Uterus (tissue), 4 donors: ENCODE measurements at places on chromosomes 2 and 18.

- DNase-seq, result no peak
These were observed 3.7 kb upstream of the SOCS6 start for GRCh38 chr18:70284976-70285620.

GRCh38 chr18:23283916-23284430 is 148.7 kb downstream of the CABLES1 start:
- no peak for DNase-seq

DNA sequence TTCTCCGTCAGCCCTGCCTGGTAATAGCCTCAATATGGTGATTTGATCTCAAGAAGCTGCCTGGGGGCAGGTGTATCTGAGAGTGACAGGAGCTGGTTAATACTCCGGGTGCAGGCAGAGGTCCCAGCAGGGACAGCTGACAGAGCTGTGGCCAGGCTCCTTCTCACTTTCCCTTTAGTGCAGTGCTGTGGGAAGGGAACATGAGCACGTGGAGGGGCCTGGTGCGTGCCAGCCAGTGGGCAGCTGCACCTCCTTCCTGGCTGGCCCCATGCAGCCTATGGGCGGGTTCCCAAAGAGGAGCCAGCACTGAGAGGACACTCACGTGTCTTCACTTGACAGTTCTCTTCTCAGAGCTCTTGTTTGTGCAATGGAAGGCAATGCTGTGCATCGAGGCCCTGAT is 9.1 kb downstream of the CNNM4 start:
- DNase-seq, result no peak

DNA sequence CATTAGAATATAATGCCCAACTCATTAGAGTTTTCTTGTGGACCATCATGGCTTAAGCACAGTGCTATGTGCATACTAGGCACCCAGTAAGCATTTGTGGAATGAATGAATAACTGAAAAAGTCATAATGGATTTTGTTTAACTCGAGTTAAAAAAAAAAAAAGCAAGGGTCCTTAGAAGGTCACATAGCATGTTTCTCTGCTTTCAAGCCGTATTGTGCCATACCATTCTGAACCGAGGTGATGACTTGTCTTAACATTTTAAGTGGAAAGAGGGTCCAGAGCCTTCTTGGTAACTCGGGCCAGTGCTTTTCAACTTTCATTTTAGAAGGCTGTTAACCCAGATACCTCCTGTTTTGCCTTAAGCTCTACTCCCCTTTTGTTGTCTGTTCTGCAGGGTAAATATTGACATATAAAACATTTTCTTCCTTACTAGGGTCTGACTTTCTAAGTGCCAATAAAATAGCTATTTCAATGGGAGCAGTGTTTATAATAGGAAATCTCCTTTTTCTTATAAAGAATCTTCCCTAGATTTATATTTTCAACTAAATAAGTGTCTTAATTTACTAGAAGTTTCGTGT is 787 bp upstream of the ADGRF3 start:
- DNase-seq, result no peak

DNA sequence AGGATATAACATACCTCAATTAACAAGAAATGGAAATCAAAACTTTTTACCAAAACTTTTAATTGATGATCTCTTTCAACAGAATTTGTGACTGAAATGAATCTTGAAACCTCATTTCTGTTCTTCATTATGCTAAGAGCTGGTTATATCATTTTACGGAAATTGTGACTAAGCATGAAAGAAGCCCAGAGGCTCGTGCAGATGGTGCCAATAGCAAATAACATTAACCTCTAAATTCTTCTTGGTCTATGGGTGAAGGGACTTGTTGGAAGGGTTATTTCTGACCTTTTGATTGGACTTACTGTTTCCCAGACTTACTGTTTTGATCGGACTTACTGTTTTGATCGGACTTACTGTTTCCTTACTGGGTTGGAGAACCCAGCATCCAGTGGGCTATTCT is 435.6 kb downstream of the TDRD15 start:
- no peak for DNase-seq

GRCh38 chr2:95734976-95735890 is 143.4 kb downstream of the TRIM43 start:
- no peak for DNase-seq

- no peak for DNase-seq
These were observed 12.7 kb upstream of the KCNJ13 start for GRCh38 chr2:232789082-232789481.

DNA sequence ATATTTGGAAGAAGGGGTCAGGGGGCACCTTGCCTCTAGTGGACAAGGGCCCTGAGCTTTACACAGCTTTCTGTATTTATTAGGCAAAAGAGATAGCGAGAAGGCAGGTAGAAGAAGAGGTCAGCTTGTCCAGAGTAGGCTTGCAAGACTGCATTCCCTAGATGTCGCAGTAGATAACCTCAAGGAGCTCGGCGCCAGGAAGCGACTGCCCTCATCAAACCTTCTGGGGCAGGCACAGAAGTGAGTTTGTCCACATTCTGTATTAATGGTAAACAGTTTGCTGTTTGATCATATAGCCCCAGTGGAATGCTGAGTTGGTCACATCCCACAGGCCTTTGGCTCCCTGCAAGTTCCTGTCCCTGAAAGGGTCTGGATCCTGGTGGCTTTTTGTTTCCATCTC is 7.0 kb downstream of the CHCHD5 start:
- DNase-seq, result no peak

DNA sequence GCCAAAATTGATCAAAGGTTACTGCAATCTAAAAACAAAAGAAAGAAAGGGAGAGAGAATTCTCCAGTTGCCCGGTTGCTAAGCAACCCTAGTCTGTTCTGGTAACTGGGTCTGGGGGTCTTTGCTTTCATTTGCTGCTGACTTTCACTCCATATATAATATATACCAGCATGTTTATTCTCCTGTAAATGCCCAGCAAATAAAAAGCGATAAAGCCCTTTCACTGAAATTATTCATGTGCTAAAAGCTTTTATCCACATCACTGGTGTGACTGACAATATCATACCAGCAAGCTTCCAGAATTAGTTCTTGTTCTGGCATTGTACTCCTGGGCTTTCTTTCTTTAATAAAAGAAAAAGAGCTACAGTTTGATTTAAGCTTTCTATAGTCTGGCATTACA is 75.5 kb upstream of the ST8SIA3 start:
- no peak for DNase-seq

GRCh38 chr2:199757233-199757870 is 93.6 kb downstream of the FTCDNL1 start:
- DNase-seq, result peak; percentile 19

DNA sequence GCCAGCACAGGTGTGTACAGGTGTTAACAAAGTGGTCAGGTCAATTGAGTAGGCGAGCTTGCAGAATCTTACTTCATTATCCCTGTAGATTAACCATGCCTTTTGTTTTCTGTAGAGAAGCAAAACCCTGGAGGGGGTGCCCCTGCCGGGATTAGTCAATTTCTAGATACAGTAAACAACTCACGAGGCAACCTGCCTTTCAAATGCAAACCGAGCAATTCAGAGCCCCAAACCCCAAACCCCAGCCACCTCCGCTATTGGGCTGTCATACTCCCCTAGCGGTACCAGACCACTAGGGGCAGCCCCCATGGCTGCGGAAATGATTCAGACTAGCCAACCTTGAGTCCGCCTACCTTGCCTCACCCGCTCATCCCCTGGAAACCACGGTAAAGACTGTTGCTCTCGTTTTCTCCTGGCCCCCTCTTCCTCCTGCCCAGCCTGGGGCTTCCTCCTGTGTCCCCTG is 61.4 kb upstream of the KIF5C start:
- no peak for DNase-seq

- no peak for DNase-seq
These were observed 905 bp upstream of the IAH1 start for GRCh38 chr2:9473308-9473984.

- no peak for DNase-seq
These were observed 36.5 kb downstream of the BCL2L11 start for GRCh38 chr2:111157071-111157661.

DNA sequence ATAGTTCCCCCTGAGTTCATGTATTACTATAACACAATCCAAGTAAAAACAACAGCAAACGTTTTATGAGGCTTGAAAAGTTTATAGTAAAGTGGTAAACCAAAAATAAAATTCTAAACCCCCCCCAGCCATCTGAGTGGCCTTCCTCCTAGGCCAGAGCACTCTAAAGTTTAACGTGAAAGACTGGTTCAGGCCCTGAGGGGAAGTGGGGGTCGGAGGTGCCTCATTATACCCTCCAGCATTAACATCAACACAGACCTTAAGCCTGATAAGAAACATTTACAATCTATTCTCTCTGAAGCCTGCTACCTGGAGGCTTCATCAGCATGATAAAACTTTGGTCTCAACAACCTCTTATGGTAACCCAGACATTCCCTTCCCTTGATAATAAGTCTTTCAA is 29.0 kb upstream of the CNGA3 start:
- no peak for DNase-seq

GRCh38 chr2:219109471-219109870 is 48.8 kb upstream of the IHH start:
- no peak for DNase-seq

- no peak for DNase-seq
These were observed 71.0 kb downstream of the HS1BP3 start for GRCh38 chr2:20579866-20580265.

DNA sequence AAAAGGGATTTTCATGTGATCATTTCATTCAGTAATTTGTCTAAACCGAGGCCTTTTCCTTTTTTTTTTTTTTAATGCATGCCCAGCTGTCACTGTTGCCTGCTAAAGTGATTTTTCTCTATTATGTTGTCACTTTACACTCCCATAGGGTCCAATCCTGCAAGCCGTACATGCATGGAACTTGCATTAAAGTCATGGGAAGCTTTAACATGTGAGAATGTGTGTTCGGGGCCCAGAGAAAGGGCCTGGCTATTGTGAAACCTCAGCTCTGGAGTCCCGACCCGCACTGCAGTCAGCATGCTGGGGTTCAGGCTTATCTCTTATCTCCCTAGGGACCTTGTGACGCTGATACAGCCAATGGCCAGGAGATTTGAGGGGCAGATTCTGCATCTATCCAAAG is 474.6 kb downstream of the SLC4A3 start:
- DNase-seq, result no peak

GRCh38 chr2:151097895-151098294 is 163.8 kb downstream of the RBM43 start:
- no peak for DNase-seq

GRCh38 chr2:159088906-159089305 is 120.5 kb downstream of the TANC1 start:
- DNase-seq, result no peak

- DNase-seq, result no peak
These were observed 176.5 kb downstream of the LTBP1 start for GRCh38 chr2:33123216-33123615.

DNA sequence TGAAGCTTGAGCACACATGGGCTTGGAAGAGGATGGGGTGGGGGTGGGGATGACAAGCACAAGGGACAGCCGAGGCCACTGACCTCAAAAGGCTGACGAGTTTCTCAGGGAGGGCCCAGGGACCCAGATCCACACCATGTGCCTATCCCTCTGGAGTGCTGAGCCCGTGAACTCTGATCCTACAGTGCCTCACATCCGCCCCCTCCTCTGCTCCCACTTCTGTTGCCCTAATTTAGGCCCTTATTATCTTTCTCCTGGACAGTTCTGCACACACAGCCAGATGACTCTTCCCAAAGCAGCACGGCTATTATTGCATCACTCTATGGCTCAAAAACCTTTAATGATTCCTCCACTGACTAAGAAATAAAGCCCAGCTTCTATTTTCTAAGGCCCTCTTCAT is 24.8 kb downstream of the CYRIA start:
- DNase-seq, result peak; percentile 69

DNA sequence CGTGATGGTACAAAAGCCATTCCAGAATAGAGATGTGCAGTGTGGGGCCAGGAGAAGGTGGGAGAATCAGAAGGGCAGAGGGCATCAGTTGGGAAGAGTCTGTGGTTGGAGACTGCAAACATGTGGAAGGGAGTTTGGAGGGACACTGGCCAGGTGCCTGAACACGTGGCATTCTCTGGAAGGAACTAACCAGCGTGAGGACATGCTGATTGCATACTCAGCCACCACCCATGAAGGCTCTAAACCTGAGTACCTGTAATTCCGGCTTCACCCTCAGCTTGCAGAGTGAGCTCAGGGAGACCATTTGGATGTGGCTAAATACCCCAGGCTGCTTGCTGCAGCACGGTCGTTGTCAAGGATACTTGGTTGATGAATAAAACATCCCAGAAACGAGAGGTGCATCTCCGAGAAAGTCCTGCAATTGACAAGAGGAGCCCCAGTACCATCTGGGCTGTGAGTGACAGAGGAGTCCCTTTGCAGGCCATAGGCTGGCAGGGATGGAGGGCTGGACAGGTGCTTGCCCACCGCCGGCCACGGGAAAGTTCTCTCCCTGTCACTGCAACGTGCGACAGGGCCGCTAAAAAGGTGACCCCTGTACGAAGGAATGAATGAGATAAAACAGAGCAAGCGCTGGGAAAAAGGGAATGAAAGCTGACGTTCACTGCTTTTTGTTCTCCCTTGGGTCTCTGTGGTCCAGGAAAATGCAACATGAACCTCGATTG is 5.0 kb downstream of the ACKR3 start:
- DNase-seq, result no peak

DNA sequence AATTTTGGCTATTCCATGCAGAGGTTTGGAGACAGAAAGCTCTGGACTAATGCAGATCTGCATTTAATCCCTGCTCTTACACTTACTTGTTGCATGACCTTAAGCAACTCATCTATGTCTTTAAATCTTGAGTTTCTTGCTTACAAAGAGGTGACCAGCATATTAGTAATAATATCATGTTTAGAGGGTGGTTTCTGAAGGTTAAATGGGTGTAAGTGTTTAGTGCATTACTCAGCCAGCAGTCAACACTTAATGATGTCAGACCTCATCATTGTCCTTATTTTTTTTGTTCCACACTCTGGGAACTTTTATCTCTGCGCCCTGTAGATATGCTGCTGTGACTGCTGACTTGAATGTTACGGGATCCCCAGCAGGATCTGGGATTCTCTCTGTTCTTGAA is 1.7 kb downstream of the IL1RL1 start:
- no peak for DNase-seq

- DNase-seq, result no peak
These were observed 14.9 kb upstream of the KLF11 start for GRCh38 chr2:10028407-10028987.

GRCh38 chr2:47029737-47030524 is 114.3 kb upstream of the MCFD2 start:
- no peak for DNase-seq

- no peak for DNase-seq
These were observed 183.6 kb upstream of the MGAT5 start for GRCh38 chr2:134070281-134070741.

DNA sequence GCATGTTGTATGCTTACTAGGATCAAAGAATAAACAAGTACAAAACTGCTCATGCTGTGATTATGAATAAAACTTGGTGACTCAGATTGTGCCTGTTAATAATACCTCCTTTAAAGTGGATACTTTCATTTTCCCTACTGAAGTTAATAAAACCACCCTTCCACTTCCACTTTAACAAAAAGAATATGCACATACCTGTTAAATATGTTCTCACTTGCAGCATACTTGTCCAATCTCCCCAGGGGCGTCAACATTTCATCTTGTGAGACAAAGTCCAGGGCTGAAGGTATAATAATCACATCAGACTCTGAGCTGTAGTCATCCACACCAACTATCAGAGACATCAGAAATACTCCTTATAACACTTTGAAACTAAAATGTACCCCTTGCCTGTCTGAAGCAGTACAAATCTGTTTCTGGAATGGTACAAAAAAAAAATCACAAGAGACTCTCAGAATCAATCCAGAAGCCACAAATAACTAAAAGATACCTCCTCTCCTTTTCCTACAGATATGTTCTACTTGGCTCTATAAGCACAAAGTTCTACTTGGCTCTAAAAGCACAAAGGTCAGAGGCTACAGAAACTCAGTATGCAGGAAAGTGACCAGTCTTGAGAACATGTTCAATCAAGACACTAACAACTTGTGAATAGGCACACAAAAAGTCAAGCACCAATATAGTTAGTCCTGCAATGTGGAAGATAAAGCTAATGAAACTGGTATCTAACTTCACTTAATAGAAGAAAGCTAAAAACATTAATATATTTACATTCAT is 19.3 kb downstream of the PPP4R1 start:
- no peak for DNase-seq
